Breast epithelium (tissue), 4 donors: ENCODE measurements at places on chromosomes 6 and 20. TPM values are rescaled to one million over a fixed set of nuclear protein-coding genes. Genes with fewer than 3 reads are reported as not detected.
A peak's percentile ranks its signal among the peaks of the same experiment; 100 is the strongest.

Gene CFAP206
- 0.66 TPM for total RNA-seq

Gene DCDC2
- 8.9 TPM for total RNA-seq

DNA sequence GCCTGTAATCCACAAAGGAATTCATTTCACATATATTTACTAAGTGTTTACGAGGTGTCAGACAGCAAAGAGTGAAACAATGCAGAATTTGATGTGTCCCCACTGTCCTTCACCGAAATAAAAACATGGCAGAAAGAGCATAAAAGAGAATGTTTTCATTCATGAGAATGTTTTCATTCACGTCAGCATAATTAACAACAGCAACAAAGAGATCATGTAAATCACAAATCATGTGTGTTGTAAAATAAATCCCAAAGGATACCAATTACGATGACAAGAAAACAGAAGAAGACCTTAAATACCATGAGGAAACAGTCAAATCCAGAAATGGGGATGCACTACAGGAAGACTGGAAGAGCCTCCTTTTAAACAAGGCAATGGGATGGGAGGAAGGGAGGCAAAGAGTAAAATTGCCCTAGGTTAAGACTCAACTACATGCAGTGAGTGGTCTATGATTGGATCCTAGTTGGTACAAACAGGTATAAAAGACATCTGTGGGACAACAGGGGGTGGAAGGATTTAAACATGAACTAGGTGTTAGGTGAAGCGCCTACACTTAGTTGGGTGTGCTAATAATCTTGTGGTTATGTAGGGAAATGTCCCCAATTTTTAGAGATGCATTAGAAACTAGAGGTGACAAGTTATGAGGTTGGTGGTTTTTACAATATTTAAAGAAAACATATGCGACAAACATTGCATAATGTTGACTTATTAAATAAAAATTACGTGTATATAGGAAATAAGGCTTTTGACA, 1.5 kb downstream of the ZSCAN31 start:
- no peak for DNase-seq

- no peak for DNase-seq
Measured at GRCh38 chr20:14599613-14600012, 262.2 kb upstream of the FLRT3 start.

- no peak for DNase-seq
Measured at GRCh38 chr6:21634582-21634981, 41.0 kb downstream of the SOX4 start.

DNA sequence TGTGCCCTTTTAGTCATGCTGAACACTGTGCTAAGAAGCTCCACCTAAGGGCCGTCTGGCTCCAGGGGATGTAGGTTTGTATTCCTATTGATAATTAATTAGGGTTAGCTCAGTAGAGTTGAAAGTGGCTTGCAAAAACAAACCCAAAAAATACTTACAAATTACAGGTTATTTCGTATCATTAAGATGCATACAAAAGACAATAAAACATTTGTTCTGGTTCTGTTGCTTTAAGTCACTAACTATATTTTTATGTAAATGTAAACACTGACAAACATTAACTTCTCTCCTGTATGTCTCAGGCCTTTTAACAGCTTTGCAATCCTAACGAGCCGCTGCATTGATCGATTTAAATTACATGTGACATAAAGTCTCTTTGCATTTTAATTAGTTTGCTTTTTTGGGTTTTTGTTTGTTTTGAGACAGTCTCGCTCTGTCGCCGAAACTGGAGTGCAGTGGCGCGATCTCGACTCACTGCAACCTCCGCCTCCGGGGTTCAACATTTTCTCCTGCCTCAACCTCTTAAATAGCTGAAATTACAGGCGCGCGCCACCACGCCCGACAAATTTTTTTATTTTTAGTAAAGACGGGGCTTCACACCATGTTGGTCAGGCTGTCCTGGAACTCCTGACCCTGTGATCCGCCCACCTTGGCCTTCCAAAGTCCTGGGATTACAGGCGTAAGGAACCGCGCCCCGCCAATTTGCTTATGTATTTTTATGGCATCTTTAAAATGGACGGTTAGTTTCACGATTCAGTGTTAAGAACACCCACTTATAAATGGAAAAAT, 110.9 kb downstream of the HFE start:
- peak; percentile 39 for DNase-seq
